Occipital lobe (tissue), 3 donors: ENCODE measurements at places on chromosomes 4 and X. TPM values are rescaled to one million over a fixed set of nuclear protein-coding genes. Genes with fewer than 3 reads are reported as not detected.

Gene SGMS2
- 0.94 TPM for total RNA-seq

- no peak for DNase-seq
These were observed 175.6 kb downstream of the FBXO8 start for GRCh38 chr4:174107746-174108354.

Gene WDR17
- total RNA-seq: 80.5 TPM

GRCh38 chr4:38957261-38957815, 74.9 kb downstream of the TMEM156 start:
- no peak for DNase-seq

Gene SH3D19
- total RNA-seq: 5.5 TPM

GRCh38 chr4:87092389-87093141, 127.9 kb downstream of the KLHL8 start:
- DNase-seq: peak; percentile 37
